ENCODE measurements at places on chromosomes 4 and X.

DNA sequence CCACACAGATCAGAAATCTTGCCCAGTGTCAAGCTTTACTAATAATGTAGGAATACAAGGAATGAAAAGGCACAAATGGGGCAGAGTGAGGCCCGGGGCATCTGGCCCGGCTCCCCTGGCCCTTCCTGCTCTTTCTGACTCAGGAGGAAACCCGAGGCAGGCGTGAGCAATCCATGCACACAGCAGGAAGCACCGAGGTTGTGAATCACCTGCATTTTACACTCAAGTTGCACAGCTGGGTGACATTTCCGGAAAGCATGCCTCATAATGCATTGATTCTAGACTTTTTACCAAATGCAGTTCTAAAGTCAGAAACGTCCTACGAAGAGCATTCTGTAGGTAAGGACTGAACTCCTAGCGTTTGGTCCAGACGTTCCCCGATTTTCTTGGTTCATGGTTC lies 38.9 kb downstream of the PRIMPOL start:
- DNase-seq = no peak

- no peak for DNase-seq
These were observed 286.5 kb upstream of the ADGRL3 start for GRCh38 chr4:60913671-60914070.

DNA sequence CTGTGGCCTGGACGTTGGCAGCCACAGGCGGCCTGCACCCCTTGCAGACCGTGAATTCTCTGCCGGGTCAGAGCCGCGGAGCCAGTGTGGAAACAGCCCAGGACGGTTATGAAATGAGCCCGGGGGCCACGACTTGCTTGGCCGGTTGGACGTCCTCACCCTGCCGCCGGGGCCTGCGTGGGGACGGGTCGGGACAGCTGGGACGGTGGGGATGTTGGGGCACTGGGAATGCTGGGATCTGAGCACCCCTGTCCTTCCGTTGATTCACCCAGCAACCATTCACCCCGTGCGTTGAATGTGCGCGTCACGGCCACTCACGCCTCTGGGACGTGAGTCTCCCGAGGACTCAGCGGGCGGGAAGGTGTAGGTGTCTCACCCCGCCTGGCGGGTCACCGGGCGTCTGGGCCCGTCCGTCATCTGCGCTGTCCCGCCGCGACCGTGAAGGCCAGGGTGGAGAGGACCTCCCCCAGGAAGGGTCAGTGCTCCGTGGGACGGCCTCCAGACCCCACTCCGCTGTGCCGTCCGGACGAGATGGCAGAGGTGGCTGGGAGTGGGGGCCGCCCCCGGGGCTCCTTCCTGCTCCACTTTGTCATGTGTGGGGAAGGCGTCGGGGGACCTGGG lies 4.5 kb upstream of the PLCXD1 start:
- no peak for DNase-seq

DNA sequence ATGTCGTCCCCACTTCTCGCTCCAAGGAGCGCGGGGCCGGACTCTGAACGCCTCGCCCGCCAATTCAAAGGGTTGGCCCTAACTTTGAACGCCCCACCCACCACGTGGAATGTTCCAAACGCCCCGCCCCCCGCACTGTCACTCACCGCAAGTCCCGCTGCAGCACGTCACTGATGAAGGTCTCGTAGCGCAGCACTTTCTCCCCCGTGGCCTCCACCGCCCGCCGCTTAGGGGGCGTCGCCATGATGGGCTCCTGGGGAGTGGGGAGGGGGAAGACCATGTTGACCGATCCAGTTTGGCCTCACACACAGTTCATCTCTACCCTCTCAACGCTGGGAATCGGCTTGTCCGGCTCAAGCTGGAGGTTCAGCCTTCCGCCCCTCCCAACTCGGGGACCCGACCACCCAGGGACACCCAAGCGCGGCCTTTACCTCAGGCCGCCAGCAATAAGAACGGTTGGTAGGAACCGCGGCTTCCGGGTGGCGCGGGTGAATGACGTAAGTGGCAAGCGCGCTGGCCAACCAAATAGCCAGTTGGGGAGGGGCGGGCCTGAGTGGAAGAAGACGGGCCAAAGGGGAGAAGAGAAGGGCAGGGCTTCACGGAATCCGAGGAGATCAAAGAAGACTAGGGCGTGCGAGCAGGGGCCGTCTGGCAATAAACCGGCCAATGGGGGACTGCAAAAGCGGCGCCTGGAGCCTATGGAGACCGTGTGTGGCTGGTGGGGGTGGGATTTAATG lies at the start of gene UXT:
UXT (minus strand) TSS at position 497 of the 737 bp plus-strand sequence; CDS start at position 244, 253 bp downstream.
- peak; percentile 91 for DNase-seq

GRCh38 chrX:31547416-31547815 lies 475.6 kb upstream of the FTHL17 start:
- no peak for DNase-seq

DNA sequence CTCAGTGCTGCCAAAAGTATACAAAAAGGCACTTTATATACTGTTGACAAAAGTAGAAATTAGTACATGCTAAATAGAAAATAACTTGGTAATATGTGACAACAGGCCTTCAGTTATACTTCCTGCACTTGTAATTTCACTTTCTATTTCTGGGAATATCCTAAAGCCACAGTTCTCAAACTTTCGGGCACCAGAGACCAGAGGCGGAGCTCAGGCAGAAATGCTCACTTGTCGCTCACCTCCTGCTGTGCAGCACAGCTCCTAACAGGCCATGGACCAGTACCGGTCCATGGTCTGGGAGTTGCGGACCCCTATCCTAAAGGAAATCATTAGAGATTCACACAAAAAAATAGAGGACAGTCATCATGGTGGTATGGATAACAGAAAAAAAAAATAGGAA lies 25.7 kb downstream of the ACSL4 start:
- no peak for DNase-seq

DNA sequence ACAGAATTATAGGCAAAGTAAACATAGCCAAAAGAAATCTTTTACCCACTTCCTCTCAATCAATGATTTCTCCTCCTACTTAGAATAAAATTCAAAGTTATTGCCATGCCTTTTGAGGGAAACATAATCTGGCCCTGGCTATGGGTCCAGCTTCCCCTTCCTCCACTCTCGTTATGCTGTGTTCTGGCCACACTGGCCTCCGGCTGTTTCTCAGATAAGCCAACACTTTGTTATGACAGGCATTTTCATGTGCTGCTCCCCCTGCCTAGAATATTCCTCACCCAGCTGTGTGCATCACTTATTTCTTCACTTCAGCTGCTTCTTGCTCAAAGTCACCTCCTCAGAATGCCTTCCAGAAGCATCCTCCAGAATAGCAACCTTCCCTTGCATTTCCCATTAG lies 386.6 kb upstream of the AADAT start:
- no peak for DNase-seq

DNA sequence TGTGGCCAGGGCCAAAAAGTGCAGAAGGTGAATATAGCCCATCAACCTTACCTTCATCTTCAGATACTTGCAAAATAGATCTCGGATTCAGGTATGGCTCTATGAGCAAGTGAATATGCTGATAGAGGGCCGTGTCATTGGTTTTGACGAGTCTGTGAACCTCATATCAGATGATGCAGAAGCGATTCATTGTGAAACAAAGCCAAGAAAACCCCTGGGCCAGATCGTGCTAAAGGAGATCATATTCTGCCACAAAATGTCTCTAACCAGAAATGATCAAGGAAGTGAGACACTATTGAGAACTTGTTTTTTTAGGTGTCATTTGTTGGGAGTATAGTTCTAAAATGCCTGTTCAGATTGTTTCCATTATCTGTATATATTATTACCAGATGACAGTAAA lies 48.3 kb downstream of the PDK3 start:
- DNase-seq = peak; percentile 9
